ENCODE measurements at places on chromosomes 6 and 20.

DNA sequence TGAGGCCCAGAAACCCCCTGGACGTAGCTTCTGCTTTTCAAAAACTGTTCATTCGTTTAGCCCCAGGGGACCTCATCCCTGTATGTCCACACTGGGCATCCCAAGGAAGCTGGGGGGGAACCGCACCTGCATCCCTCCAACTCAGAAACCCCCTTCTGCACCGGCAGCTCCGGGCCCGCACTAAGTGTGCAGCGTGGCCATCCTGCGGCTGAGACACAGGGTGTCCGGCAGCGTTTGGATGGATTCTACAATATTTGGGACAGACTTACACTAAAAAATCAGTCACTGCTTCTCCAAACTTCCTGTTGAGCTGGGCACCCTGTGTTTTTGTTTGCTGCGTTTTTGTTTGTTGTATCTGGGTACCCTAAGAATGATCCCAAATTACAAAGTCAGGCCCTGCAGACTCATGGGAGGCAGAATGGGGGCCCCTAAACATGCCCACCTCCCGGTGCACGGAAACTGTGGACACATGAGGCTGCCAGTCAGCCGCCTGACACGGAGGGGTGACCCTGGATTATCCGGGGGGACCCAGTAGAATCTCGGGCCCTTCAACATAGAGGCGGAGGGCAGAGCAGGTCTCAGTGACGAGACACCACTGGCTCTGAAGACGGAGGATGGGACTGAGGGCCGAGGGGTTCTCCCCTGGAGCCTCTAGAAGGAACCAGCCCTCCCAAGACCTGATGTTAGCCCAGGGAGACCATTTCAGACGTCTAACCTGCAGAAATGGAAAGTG, 88.2 kb upstream of the BHLHE23 start:
- DNase-seq = no peak
- no peak overlapping the region for H3K27ac ChIP-seq
- no peak overlapping the region for H3K4me3 ChIP-seq
- H3K36me3 ChIP-seq = no peaks in the 10 kb centered on the region

DNA sequence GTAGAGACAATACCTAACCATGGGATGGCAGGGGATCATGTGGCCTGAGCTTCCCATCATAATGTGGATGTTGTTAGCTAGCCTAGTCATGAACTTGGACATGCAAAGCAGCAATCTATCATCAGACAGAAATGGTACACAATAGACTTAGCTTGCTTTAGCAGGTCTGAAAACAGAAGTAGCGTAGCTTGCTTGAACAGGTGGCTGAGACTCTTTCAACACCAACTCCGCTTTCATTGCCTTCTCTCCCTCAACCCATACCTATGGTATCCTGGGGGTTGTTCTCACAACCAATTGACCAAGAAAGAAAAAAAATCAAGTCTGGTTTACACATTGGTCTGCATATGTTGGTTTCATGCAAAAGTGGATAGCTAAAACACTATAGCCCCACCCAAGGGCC, 23.0 kb downstream of the CD164 start:
- 0 out of 2 replicates have a peak, but pooled peaks cover 4% of the 10 kb centered on the region for H3K36me3 ChIP-seq
- DNase-seq = no peak
- no peaks in the 10 kb centered on the region for H3K27me3 ChIP-seq

GRCh38 chr6:60952500-60952899, 1333.5 kb downstream of the KHDRBS2 start:
- H3K27ac ChIP-seq = no peak overlapping the region
- H3K4me1 ChIP-seq = no peaks in the 10 kb centered on the region
- H3K27me3 ChIP-seq = no peaks in the 10 kb centered on the region

DNA sequence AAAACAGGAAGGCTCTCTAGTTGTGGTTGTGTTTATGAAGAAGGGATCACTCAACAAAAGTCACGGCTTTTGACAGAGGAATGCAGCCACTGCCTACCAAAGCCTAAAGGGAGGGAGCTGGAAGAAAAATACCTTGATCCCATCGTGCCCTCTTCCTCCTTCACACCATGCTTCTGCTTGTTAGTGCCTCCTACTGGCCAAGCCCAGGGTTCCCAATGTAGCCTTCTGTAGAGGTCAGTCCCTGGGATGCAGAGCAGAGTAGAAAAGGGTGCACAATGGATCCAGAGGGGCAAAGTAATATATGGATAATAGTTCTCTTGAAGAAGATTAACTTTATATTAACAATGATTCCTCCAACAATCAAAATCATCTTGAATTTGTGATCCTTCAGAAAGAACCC, 293.5 kb upstream of the FERMT1 start:
- H3K4me3 ChIP-seq = no peak overlapping the region
- H3K4me1 ChIP-seq = no peaks in the 10 kb centered on the region
- no peak for DNase-seq

GRCh38 chr20:59184880-59185447, 21.3 kb downstream of the ZNF831 start:
- no peaks in the 10 kb centered on the region for H3K4me1 ChIP-seq
- H3K27me3 ChIP-seq = no peaks in the 10 kb centered on the region
- H3K27ac ChIP-seq = no peak overlapping the region

DNA sequence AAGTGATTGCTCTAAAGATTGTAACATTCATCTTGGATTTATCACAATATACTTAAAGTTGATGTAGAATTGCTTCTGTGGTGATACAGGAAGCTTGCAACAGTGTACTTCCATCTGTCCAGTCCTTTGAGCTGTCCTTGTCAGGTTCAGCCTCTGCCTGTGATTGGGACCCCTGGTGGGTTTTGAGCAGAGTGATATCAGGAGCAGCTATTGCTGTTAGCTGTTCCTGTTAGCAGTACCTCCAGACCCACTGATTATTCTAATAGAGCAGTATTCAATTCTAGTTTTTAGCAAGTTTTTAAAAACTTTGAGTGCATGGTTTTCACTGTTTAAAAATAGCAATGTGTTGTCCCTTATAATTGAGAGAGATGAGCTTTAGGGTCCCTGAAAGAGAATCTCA, 48.8 kb downstream of the TULP4 start:
- no peak overlapping the region for H3K4me3 ChIP-seq
- H3K27me3 ChIP-seq = no peaks in the 10 kb centered on the region
- no peaks in the 10 kb centered on the region for H3K4me1 ChIP-seq
- no peaks in the 10 kb centered on the region for H3K36me3 ChIP-seq

DNA sequence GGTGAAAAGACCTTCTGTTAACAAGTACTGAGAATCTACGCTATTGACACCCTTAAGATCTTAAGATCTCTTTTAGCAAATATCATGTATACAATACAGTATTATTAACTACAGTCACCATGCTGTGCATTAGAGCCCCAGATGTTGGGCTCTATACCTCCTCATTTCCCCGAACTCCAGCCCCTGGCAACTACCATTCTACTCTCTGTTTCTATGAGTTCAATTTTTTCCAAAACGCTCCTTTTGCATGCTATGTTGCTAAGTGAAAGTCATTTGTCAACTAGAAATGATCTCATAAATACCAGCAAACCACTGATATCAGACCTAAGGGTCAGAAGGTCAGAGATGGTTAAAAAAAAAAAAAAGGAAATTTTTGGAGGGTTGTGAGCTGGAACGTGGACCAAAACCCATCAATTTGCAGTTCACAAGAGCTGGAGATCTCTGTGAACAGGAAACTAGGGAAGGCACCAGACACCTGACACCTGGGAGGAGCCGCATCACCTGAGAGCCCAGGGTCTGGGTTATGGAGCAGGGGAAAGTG, 122.0 kb upstream of the KCNK16 start:
- H3K27me3 ChIP-seq = no peaks in the 10 kb centered on the region
- H3K4me3 ChIP-seq = no peak overlapping the region
- DNase-seq = no peak
- H3K4me1 ChIP-seq = no peaks in the 10 kb centered on the region

DNA sequence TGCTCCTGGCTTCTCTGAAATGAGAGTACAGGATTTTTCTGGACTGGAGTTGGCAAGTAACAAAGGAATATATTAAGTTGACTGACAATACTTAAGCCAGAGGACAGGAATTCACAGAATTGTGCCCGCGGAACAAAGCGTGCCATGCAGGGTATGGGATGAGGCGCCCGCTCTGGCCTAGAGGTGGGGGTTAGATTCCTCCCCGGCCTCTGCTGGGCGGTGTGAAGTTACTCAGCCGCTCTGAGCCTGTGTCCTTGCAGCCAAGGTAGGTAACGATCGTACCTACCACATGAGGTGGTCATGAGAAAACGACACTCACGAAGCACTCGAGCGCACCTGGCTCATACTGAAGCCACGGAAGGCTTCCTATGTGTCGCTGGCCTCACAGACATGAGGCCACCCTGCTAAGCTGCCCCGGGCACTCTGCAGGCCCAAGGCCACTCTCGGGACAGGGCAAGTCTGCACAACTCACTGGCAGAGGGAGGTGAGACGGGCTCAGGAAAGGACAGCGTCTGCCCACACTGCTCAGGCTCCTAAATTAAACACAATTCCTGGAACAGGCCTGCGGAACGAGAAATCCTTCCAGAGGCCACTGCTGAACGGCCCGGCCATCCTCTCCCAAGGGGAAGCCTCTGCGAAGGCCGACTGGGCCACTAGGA, 70.8 kb downstream of the PSMG4 start:
- no peaks in the 10 kb centered on the region for H3K36me3 ChIP-seq
- H3K4me3 ChIP-seq = no peak overlapping the region
- H3K27ac ChIP-seq = no peak overlapping the region
- peaks cover 7% of the 10 kb centered on the region for H3K4me1 ChIP-seq

DNA sequence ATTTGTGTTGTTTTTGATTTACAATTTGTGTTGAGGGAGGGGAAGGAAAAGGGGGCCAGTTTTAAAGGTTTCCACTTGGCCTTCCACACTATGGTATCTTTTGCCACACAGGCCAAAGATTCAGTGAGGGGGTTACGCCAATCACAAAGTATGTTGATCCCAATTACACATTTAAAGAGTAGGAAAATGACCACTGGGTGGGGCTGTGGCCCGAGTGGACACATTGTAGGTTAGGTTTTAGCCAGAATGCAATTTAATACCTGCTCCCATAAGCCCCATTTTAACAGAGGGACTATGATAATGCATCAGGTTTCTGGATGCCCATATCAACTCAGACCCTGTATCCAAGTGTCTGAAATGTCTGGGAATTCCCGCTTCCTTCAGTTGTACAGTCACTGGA, 15.6 kb downstream of the VGLL2 start:
- H3K27me3 ChIP-seq = no peaks in the 10 kb centered on the region
- no peak overlapping the region for H3K4me3 ChIP-seq
- no peaks in the 10 kb centered on the region for H3K36me3 ChIP-seq
- no peak overlapping the region for H3K27ac ChIP-seq

GRCh38 chr20:52490711-52491430, 299.3 kb upstream of the ZFP64 start:
- no peaks in the 10 kb centered on the region for H3K27me3 ChIP-seq
- H3K36me3 ChIP-seq = no peaks in the 10 kb centered on the region
- no peak for DNase-seq
- no peak overlapping the region for H3K27ac ChIP-seq
- H3K4me3 ChIP-seq = no peak overlapping the region
- no peaks in the 10 kb centered on the region for H3K4me1 ChIP-seq

- H3K27ac ChIP-seq = no peak overlapping the region
- no peaks in the 10 kb centered on the region for H3K27me3 ChIP-seq
- no peak for DNase-seq
- H3K4me3 ChIP-seq = no peak overlapping the region
Measured at GRCh38 chr20:1711826-1712601, 54.4 kb upstream of the SIRPG start.

DNA sequence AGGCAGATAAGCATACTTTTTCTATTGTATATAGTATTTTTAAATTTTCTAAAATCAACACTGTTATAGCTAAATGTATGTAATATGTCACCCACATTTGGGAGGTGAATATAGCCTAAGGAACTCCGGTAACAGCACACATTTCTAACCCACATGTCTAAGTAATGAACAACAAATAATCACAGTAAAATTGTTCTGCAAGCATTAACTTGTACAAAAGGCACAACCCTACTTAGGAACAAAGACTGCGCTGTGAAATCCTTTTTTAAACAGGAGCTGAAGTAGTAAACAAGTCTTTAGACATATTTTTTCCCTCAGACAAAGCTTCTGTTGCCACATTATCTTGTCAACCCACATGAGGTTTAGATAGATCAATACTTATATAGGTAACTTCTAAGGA, 872.4 kb upstream of the SLC35B3 start:
- H3K27me3 ChIP-seq = no peaks in the 10 kb centered on the region
- no peak overlapping the region for H3K4me3 ChIP-seq
- no peaks in the 10 kb centered on the region for H3K4me1 ChIP-seq
- H3K36me3 ChIP-seq = no peaks in the 10 kb centered on the region
